ENCODE measurements at places on chromosomes 3 and 15. TPM values are rescaled to one million over a fixed set of nuclear protein-coding genes. Genes with fewer than 3 reads are reported as not detected.

- no peak for DNase-seq
These were observed 6.0 kb downstream of the CLEC3B start for GRCh38 chr3:45032113-45032512.

GRCh38 chr3:87756616-87757015, 302.2 kb downstream of the CGGBP1 start:
- no peak for DNase-seq

GRCh38 chr3:16468002-16468335, 45.5 kb downstream of the RFTN1 start:
- peak; percentile 28 for DNase-seq

- DNase-seq, result no peak
These were observed 356.0 kb downstream of the NLGN1 start for GRCh38 chr3:173753593-173753992.

DNA sequence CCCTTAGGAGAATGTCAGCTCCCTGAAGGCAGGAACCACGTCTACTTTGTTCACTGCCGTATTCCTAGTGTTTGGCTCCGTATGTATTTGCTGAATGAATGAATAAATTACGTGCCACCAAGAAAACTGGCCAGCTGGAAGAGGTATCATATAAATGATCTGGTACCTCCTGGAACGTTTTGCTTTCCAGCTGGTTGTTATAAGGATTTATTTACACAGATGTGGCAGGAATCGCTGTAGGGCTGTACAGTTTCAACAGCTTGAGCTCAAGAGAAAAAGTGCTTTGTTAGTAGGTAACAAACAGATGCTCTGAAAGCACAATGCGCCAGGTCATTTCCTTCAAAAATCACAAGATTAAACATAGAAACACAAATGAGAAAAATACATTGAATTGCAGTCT, 108.8 kb upstream of the ATP2B2 start:
- DNase-seq, result no peak

DNA sequence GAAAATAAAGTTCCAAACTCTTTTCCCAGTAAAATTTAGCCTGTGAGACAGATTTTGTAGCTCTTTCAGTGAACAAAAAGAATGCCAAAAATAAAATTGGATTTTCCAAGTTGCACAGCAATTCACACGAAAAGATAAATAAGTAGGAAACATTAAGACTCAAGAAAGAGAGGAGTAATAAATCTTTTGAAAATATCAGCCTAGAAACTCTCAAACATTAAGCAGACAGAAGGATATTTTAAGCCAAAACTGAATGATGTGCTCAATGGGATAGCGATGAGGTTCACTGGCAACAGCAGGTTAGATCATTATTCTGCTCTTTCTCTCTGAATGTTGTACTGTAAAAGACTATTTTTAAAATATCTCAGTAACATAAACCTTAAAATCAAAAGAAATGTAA, 115.0 kb downstream of the STAG1 start:
- no peak for DNase-seq

DNA sequence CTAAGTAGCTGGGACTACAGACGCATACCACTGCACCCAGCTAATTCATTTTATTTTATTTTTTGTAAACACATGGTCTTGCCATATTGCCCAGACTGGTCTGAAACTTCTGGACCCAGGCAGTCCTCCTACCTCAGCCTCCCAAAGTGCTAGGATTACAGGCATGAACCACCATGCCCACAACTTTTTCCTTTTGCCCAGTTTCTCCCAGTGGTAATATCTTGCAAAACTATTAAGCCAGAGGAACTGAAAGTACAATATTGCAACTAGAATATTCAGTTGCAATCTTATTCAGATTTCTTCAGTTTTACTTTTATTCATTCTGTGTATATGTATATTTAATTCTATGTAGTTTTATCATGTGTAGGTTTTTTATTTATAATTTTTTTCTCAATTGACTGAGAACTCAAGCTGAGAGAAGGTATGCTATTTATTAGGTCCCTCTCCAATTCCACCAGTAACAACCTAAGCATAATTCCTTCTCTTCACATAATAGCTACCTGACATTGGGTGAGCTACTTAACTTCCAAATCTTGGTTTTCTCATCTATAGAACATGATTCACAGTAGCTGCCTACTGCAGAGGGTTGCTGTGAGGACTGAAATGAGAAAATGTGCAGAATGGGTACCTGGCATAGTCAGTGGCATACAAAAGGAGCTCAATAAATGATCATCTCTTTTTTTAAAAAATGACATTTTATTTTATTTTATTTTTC, 30.8 kb downstream of the KLHL18 start:
- DNase-seq, result no peak

GRCh38 chr3:133540896-133541674, 32.4 kb upstream of the CDV3 start:
- peak; percentile 56 for DNase-seq

DNA sequence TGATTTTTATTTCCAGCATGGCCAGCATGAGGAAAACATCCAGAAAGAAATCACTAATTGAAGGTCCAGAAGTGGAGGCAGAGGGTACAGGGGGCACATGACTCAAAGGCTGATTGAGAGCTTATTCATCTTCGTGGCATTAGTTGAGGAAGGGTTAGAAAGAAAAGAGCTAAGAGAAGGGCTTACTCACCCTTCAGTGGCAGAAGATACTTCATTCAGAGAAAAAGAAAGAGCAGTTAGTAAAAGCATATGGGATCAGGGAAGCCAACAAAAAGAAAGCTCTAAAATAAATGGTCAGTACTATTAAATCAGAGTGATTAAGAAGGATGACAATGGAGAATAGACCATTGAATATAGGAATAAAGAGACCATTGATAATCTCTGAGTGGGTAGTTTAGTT, 25.2 kb downstream of the GAP43 start:
- DNase-seq, result no peak

DNA sequence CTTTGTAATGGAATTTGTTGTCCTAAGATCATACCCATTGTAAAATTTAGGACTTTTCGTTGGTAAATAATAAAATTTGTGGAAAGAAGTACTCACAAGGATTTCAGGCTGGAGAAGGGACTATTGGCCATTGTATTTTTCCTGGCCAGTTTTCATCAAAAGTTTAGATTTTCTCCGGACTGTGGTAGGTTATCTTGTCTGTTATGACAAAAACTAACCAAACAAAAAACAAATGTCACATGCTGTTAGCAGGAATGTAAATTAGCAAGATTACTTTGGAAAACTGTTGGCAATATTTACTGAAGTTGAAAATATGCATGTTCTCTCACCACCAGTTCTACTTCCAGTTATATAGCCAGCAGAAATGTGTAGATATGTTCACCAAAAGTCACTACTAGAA, 27.8 kb downstream of the PDE8A start:
- no peak for DNase-seq

GRCh38 chr3:194075802-194076460, 60.0 kb upstream of the HES1 start:
- DNase-seq, result no peak

- no peak for DNase-seq
These were observed 34.1 kb upstream of the SERPINI2 start for GRCh38 chr3:167507954-167508353.

- DNase-seq, result no peak
These were observed 75.7 kb upstream of the GBE1 start for GRCh38 chr3:81837071-81837593.

DNA sequence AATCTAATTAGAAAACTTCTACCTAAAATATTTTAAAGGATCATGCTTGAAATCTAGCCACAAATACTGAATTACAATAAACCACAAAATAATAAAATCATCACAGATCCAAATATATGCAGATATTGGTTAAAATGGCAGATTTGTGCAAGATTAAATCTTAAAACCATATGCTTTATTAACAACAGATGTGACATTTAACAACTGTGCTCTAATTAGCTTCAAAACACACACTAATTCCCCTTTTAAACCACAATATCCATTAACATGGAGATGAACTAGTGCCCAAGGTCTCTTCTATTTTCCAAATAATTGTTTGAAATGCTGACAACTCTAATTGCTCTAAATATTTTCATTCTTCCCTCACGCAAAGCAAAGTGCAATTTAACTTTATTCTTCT, 1530.3 kb downstream of the SI start:
- DNase-seq, result no peak

- no peak for DNase-seq
These were observed 53.6 kb downstream of the CLEC3B start for GRCh38 chr3:45079715-45080114.

- no peak for DNase-seq
These were observed 172.1 kb upstream of the SMAD3 start for GRCh38 chr15:66893294-66893693.

The XCR1 gene
- total RNA-seq, result not detected

The RHOV gene
- 0.82 TPM for total RNA-seq

The TRA2B gene
- total RNA-seq, result 157 TPM

The FEZF2 gene
- total RNA-seq, result not detected

The SPTSSB gene
- total RNA-seq, result not detected

The SNX22 gene
- 0.18 TPM for total RNA-seq
